Activated naive CD8-positive, alpha-beta T cell treated with anti-CD3 and anti-CD28 coated beads, Interleukin-2, amount 50 U/mL, for 16 hours (primary cell): ENCODE measurements at places on chromosomes 6 and 20.

DNA sequence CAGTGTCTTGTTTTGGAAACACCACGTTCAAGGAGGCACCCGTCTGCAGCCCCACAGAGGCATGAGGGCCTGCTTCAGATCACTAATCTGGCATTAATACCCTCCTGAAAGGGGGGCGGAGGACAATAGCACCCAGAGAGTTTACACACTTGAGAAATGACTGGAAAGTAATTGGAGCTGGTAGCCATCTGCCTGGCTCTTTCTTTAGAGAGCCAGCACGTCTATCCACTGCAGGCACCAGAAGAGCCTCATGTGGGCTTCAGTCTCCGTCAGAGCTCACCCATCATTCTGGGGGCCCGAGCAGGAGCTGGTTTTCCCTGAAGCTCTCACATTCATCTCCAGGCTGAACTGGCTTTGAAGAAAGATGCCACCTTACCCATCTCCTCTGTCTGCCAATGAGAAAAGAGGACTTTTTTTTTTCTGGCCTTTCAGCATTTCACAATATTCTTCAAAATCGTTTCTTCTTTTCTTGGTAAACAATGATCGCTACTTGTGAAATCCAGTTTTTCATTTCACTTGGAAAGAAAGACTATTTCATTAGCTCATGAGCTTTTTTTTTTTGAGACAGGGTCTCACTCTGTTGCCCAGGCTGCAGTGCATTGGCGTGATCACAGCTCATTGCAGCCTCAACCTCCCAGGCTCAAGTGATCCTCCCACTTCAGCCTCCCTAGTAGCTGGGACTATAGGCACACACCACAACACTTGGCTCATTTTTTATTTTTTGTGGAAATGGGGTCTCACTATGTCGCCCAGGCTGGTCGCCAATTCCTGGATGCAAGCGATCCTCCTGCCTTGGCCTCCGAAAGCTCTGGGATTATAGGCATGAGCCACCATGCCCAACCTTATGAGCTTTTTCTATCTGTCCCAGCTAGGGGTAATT lies 124.7 kb upstream of the ZNF217 start:
- no peak for DNase-seq

DNA sequence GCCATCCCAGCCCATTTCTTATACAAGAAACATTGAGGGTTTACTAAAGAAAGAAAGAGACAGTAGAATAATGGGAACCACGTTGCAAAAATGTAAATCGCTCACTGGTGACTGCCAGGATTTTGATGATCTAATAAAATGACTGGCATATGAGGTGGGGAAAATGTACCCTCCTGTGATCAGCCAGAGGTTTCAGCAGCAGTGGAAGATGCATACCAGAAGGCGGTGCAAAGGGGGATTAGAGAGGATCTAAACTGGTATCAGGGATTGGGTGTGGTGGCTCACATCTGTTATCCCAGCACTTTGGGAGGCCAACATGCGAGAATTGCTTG lies 60.8 kb upstream of the DDR1 start:
- DNase-seq: no peak

- DNase-seq: no peak
These were observed 421.8 kb upstream of the SOX4 start for GRCh38 chr6:21171801-21172200.

DNA sequence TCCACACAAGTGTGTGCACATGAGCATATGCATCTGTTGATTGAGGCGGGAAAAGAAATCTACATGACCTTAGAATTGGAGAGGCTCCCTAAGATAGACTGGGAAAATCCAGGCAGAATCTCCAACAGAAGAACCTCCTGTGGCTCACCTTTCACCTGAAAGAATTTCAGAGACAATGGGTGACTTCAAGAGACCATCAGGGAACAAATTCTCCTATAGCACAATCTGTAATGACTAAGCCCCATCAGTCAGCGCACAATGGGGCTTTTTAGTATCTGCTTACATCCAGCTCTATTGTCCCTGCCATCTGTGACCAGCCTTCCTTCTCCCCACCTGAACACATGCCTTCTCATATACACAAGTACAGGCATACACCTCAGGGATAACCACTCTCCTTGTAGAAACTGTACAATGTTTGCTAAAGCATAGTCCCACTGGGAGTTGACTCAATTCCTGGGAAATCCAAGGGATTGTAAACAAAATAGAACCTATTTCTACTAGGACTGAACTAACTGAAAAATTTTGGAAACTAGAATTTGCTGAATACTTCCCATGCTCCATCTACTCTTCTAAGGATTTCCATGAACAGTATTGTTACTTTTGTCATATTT lies 150.8 kb upstream of the STXBP5 start:
- DNase-seq: no peak

DNA sequence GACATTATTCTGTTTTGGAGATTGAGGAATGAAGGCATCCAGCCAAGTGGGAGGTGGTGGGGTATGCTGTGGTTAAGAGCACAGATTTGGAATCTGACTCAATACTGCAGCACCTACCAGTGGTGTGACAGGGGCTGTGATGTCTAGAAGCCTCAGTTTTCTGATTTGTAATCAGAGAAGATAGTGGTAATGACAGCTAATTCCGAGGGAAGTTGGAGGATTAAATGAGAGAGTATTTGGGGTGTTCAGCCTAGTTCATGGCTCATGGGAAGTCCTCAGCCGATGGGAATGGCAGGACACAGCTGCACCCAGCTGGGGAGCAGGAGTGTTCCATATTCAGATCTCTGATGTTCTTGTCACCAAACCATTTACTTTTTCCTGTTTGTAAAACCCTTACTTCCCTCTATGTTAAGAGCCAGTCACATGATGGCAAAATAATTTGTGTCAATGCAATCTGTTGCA lies 9.3 kb downstream of the SLC9A8 start:
- DNase-seq: no peak

- DNase-seq: no peak
These were observed 39.3 kb downstream of the GTF2H5 start for GRCh38 chr6:158207422-158207788.

DNA sequence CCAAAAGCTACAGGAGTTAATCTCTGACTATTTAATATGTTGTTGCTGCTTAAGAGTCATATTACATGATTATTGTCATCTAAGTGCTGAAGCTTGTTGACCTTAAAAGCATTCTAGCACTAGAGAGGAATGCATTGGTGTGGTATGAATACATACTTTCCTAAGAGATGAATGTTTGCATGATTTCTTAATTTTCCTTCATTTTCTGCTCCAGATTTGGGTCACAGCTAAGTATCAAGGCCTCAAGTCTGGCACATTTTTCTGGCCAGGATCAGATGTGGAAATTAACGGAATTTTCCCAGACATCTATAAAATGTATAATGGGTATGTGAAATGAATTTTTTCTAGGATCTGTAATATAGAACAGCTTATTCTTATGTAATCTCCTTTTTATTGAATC lies 53.6 kb downstream of the ENPP1 start:
- no peak for DNase-seq

DNA sequence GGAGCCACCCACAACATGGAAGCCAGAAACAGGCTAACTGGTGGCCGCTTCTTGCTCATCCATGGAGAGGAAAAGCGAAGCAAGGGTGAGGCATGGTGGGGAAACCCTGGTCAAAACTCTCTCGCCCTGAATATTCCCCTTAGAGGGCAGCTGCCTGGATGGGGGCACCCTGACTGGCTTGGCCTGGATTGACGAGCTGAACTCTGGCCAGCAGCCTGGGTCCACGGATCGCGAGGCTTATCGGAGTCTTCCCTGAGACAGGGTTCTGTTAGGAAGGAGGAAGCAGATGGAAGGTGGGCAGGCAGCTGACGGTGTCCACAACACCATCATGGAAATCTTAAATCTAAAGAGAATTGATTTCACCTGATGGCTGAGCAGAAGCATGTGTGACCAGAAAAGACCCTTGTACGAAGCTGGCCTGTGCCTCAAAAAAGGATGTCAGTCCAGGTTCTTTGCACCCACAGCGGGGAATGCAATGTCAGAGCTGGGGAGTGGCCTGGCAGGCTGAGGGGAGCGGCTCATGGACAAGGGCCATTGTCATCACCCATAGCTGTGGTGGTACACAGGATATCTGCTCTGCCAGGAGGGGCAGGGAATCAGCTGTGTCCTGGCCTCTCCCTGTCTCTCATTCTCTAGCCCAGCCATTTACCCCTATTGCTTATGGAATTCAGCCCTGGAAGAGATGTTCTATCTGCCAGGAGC lies 109.4 kb upstream of the SNX9 start:
- DNase-seq: no peak

DNA sequence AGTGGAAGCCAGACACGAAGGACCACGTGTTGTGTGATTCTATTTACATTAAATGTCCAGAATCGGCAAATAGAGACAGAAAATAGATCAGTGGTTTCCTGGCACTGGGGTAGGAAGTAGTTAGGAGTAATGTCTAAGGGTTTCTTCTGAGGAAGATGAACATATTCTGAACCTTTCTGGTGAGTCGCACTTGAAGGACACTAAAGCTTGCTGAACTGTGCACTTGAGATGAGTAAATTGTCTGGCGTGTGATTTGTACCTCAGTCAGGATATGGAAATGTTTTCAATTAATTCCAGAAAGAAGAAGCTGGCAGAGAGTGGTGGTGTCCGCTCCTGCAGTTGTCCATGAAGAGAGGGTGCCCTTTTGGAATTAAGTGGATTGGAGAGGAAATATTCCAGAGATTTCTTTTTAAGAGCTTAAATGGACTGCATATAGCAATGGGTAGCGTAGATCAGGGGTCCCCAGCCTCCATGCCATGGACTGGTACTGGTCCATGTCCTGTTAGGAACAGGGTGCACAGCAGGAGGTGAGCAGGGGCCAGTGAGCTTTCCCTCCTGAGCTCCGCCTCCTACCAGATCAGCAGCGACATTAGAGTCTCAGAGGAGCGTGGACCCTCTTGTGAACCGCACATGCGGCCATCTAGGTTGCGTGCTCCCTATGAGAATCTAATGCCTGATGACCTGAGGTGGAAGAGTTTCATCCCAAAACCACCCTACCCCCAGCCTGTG lies 12.4 kb upstream of the KIF25 start:
- DNase-seq: no peak

- DNase-seq: no peak
These were observed 153.7 kb upstream of the PTPN1 start for GRCh38 chr20:50356525-50356885.

DNA sequence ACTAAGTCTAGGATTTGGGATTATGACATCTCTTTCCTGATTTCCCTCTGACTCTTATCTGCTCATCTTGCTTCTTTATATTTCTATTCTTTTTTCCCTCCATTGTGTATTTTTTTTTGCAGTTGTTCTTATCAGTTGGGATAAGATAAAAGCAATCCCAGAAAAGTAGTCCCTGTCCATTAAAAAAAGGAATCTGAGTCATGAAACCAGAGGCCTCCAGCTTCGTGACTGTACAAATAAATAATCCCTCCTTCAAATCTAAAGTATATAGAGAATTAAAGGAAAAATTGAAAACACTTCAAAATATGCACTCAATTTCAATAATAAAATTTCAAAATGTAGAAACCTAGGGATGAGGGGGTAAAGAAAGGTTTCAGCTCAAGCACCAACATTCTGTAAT lies 317.8 kb upstream of the NT5E start:
- DNase-seq: no peak
